OCI-LY7 (cell line): ENCODE measurements at places on chromosomes 1 and 21. TPM values are rescaled to one million over a fixed set of nuclear protein-coding genes. Genes with fewer than 3 reads are reported as not detected.

DNA sequence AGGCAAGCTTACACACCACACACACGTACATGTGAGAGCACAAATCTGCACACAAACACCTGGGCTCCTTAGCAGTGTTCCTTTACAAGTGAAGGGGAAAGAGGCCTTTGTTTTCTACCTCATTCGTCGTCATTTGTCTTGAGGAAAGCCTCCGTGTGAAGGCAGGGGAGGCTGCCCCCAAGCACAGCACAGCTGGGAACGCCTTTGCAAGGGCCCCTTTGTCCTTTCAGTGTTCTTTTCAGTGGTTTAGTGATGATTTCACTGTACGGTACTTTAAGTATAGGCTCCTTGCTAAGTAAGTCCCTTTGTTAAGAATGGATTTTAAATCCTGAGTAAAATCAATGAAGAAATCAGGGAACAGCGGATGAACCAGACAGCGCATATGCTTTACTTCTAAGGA lies 94.1 kb downstream of the PGBD5 start:
- DNase-seq: no peak

- DNase-seq: no peak
These were observed 3.1 kb upstream of the DMBX1 start for GRCh38 chr1:46486432-46487015.

DNA sequence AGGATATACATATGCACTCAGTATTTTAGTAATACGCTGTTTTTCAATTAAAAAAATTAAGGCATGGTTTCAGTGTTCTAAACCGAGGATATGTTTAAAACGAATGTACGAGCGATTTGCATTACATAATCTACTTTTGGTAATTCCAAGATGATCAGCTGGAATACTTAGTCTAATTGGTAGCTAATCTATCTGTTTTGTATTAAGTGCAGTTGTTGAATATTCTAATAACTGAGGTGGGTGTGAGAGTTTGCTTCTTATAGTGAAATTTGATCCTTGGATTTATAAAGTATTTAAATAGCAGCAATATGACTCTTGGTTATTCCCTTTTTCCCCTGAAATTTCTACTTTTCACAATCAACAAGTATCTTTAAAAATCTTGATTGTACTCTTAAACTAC lies 1.3 kb downstream of the RNF2 start:
- DNase-seq: no peak

DNA sequence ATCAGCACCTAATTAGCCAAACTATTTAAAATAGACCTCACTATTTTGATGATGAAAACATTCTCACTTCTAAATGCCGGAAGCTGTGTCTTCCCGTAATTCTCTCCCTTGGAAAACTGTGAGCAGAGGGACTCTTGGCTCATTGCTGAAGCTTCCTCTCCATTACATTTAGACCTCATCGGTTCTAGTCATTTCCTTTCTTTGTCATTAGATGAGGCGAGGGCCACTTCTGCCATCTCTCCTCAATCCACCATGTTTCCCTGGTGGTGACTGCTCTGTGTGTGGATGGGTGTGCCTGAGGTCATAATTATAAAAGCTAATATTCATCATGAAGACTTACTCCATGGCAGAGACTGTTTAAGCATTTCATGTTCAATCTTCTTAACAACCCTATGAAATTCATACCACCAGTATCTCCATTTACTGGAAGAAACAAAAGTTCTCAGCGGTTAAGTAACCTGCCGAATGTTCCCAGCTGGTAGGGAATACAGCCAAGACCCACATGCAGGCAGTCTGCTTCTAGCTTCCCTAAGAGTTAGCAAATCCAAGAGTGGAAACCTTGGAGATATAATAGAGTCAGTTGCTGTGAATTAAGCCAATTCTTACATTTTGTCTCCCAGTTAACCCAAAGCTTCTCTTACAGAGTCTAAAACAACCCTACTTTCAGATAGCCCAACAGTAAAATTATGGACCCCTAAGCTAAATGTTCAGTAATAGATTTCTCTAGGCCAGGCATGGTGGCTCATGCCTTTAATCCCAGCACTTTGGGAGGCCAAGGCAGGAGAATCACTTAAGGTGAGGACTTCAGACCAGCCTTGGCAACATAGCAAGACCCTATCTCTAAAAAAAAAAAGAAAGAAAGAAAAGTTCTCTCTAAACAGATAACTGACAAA lies 156.2 kb downstream of the ZBTB18 start:
- no peak for DNase-seq

Gene LYPD8
- total RNA-seq: not detected in 2 replicates
